ENCODE measurements at places on chromosomes 1 and 21. TPM values are rescaled to one million over a fixed set of nuclear protein-coding genes. Genes with fewer than 3 reads are reported as not detected.

GRCh38 chr21:28779914-28780313 lies 212.8 kb downstream of the LTN1 start:
- no peak overlapping the region for H3K27ac ChIP-seq
- H3K27me3 ChIP-seq: no peaks in the 10 kb centered on the region
- peaks cover 19% of the 10 kb centered on the region for H3K4me1 ChIP-seq
- no peak for DNase-seq

- H3K4me1 ChIP-seq: no peaks in the 10 kb centered on the region
- H3K27me3 ChIP-seq: no peaks in the 10 kb centered on the region
- H3K4me3 ChIP-seq: no peak overlapping the region
- no peak for DNase-seq
- no peaks in the 10 kb centered on the region for H3K36me3 ChIP-seq
Measured at GRCh38 chr21:19590044-19590443, 1186.5 kb upstream of the TMPRSS15 start.

Gene COA6
- 28.3 TPM for total RNA-seq

DNA sequence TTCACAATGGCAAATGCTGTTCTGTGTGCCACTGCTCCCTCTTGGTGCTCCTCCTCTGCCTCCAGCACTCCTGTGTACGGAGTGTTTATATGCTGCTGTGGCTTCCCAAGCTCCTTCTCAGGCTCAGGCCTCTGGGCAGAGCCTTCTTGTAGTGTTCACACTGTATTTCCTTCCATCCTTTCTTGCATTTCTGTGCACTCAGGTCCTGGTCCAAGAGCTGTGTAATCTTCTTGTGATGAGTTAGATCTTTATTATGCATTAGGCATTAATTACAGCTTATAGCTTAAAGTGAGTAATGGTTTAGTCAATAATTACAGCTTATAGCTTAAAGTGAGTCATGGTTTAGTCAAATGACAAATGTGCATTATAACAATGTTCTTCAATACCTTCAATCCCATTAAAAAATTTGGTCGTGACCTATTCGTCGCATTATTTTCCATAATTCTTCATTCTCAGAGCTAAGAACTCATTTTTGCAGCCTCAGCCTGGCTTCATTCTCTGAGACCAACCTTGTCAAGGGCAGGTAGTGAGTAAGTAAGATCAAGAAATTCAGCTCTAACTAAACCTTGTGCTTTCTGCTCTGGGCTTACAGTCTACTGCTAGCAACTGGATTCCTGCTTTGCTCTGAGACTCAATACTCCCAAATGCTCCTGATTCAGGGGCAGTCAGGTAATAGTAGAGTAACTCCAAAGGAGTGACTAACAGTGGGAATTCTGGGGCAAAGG lies 154.5 kb upstream of the SPAG17 start:
- H3K4me1 ChIP-seq: peaks cover 51% of the 10 kb centered on the region
- peak overlapping the region; percentile 14 for H3K27ac ChIP-seq
- peak; percentile 67 for DNase-seq
- no peaks in the 10 kb centered on the region for H3K27me3 ChIP-seq
- H3K36me3 ChIP-seq: no peaks in the 10 kb centered on the region
- H3K4me3 ChIP-seq: no peak overlapping the region

Gene RNU1-3
- under 0.01 TPM for total RNA-seq

DNA sequence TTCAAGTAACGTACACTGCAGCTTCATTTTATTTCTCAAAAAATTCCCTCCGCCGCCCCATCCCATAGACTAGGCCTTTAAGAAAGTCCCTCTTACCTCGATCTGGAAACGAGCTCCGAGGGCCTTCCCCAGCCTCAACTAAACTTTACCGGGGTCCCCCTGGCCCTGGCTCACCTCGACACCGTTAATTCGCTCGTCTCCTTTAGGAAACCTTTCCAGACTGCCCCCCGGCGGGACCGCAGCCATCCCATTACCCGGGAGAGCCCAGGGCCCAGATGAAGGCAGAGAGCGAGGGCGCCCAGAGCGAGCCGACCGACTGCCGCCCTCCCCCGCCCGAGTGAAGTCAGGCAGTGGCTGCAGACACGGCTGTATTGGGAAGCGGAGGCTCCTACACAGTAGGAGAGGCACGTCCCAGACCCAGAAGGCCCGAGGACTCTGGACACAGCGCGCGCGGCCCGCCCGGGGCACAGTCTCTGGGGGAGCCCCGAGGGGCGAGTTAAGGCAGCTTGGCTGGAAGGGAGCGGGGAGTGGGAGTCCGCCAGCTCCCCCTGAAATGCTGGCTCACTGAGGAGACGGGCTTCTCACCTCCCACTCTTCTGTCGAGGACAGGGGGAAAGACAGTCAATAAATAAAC lies 14.6 kb downstream of the SEMA6C start:
- H3K4me1 ChIP-seq: no peaks in the 10 kb centered on the region
- no peaks in the 10 kb centered on the region for H3K27me3 ChIP-seq
- H3K27ac ChIP-seq: no peak overlapping the region

DNA sequence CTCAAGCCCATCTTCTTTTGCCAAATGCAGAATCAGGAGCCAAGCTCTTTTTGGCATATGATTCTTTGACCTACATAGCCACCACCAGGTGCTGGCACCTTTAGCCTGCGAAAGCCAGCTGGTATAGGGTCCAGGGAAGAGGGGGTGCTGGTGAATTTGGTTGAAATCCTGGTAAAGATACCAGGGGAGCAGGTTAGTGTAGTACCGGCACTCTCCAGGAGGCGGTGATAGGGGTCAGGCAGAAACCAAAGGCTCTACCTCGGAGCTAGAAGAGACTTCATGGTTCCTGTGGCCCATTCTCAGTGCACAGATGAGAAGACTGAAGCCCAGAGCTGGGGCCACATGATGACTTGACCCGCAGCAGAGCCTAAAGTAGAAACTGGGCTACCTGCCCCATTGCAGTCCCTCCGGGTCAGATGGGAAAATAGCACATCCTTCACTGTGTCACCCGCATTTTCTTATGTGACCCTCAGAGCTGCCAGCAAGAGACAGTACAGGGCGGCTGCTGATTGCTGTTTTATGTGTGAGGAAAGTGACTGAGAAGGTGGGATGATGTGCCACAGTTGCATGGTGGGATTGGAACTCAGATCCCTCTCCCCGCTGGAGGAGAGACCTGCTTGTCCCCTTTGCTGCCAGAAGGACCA lies 36.0 kb upstream of the IL19 start:
- no peaks in the 10 kb centered on the region for H3K4me1 ChIP-seq
- H3K4me3 ChIP-seq: no peak overlapping the region
- H3K27ac ChIP-seq: no peak overlapping the region
- DNase-seq: peak; percentile 64
- no peaks in the 10 kb centered on the region for H3K27me3 ChIP-seq

Gene THEM5
- not detected for total RNA-seq

DNA sequence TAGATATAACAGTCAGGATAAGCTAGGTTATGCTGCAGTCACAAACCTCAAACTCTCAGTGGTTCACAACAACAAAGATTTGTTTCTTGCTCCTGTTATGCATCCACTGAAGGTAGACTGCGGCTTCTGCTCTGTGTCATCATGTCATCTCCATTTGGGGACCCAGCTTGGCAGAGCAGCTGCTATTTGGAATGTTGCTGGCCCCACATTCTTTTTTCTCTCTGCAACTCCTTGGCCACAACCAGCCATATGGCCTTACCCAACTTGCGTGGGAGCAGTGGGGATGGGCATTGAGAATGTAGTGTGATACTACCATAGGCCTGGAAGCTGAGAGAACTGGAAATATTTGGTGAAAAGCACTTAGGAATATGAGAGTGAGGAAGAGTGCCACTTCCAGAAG lies 26.4 kb downstream of the AGO4 start:
- no peak overlapping the region for H3K27ac ChIP-seq
- H3K4me3 ChIP-seq: no peak overlapping the region

Data from GM23248 (cell line).